IMR-90 (cell line): ENCODE measurements at places on chromosomes 3 and 15. TPM values are rescaled to one million over a fixed set of nuclear protein-coding genes. Genes with fewer than 3 reads are reported as not detected.

Gene ECE2
- not detected in 2 replicates for total RNA-seq

Gene ARRDC4
- 9.1 and 10.6 TPM in 2 replicates for total RNA-seq

Gene NT5DC2
- total RNA-seq = 161 and 173 TPM in 2 replicates

Gene GAP43
- total RNA-seq = 0.36 and 0.56 TPM in 2 replicates
